ENCODE measurements at places on chromosomes 2 and 18.

- no peak for DNase-seq
Measured at GRCh38 chr2:28310107-28310506, 82.6 kb upstream of the FOSL2 start.

GRCh38 chr2:119338826-119339561 is 27.6 kb downstream of the C2orf76 start:
- DNase-seq, result no peak

GRCh38 chr18:9175115-9175514 is 38.5 kb downstream of the ANKRD12 start:
- no peak for DNase-seq

- no peak for DNase-seq
Measured at GRCh38 chr2:236584521-236585384, 15.1 kb downstream of the ACKR3 start.

- DNase-seq, result no peak
Measured at GRCh38 chr2:143140864-143141661, 11.8 kb downstream of the ARHGAP15 start.

DNA sequence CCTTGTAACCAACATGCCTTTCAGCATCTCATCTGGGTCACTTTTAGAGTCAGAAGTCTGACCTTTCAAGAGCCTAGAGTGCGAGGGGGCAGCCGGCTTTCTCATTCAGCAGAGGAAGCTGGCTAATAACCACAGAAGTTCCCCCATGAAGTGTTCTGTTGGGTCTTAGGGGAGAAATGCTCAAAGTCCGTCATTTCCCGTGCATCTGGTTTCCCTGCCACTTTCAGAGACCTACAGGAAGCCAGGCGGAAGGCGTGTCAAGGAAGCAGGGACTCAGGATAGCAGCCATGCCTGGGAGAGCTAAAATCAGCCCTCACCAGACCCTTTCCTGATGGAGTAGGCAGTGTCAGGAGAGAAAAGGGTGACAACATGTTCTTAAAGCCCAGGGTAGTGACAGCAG is 301.8 kb upstream of the ID2 start:
- no peak for DNase-seq

DNA sequence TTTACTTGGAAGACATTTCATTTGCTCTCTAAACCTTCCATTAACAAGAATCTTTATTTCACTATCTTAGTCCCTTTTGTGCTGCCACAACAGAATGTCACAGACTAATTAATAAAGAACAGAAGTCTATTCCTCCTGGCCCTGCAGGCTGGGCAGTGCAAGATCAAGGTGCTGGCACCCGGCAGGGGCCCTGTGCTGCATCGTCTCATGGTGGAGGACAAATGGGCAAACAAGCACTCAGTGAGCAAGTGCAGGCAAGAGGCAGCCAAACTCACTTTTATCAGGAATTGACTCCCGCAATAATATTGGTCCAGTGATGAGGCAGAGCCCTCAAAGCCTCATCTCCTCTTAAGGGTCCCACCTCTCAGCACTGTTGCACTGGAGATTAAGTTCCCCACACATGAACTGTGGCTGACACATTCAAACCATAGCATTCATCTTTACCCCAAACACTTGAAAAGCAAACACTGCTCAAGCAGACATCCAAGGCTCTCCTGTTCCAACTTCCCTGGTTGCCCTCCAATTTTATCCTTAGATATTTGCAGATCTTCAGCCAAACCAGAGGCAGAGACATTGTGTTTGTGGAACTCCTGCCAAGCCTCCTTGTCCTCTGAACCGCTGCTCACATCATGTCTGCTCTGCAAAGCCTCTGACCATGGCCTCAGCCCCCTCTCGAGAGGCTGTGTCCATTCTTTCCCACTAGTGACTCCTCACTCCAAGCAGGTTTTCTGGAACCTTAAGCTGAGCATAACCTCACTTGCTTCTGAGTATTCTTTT is 404.4 kb upstream of the SOX11 start:
- DNase-seq, result no peak

- DNase-seq, result no peak
Measured at GRCh38 chr18:48771641-48772375, 179.0 kb downstream of the SMAD7 start.

DNA sequence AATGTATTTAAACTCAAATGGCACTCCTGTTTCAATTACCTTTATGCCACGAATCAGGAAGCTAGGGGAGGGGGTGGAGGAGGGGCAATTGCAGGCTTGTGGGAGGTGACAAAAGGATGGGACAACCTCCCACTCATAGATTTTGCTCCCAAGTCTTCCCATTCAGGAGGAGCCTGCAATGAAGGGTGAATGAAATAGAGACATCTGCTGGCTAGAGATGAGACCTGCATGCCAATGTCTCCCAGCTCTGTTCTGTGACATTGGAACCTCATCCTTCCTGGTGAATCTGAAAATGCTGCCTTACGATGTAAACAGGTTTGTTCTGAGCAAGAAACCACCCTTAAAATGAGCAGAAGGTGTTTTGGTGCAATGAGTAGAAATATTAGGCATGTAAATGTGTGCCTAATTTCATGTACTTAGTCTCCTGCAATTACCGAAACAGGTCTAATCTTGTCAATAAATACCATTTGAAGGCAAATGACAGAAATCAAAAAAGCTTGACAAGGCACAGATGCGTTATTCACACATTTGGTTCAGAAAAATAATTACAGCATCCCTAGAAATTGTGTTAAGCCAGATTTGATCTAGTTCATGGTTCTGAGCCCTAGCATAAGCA is 2.7 kb upstream of the PID1 start:
- DNase-seq, result no peak

DNA sequence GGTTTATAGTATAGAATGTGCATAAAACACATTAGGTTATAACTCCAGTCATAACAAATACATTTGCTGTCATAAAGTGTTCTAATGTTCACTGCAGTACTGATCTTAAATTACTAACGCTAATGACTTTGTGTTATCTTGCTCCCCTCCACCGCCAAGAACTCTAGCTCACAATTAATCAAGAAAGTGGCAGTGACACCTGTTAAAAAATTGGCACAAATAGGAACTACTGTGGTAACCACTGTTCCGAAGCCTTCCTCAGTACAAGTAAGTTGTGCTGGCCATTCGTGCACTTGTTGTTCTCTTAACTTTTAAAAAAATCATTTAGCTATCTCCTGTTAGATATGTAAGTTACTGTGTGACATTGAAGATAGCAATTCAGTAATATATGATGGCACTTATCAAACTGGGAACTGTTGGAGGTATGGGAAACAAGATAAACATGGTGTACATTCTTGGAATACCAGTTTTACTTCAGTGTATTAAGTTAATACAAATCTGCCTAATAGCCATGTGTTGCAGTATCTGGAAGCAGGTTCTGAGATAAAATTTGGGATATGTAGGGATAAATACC is 41.2 kb downstream of the TAF4B start:
- no peak for DNase-seq

DNA sequence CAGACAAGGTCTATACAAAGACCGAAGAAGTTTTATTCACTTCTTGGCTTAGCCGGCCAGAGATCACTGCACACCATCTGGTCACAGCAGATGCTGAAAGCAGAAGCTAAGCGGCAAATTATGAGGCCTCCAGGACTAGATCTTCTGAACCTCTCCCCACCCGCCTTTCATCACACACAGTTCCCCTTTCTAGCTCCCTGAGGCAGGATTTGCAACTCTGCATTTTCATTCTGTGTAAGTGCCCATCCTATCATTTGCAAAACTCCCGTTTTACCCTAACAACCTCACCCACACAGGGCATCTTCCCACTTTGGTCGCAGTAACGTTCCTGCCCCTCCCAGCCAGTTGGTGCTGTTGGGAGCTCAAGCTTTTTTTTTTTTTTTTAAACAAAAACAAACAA is 3.1 kb upstream of the MOB1A start:
- no peak for DNase-seq

DNA sequence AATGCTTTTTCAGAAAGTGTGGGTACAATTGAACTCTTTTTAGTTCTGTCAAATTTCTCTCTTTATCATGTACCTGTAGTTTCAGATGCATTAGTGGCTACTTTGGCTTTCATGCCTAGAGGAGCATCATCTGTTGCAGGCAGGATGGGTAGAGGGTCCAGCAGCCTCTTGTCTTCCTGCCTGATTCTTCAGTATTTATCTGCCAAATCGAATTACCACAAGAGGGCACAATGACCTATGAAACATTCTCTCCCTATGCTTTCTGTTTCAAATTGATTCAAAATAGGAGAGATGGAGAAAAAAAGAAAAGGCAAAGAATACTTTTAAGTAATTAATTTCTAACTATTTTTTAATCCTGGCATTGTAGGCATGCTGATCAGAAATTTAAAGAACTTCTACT is 477.2 kb downstream of the TRIB2 start:
- no peak for DNase-seq

GRCh38 chr18:57242285-57242684 is 95.4 kb downstream of the BOD1L2 start:
- no peak for DNase-seq

DNA sequence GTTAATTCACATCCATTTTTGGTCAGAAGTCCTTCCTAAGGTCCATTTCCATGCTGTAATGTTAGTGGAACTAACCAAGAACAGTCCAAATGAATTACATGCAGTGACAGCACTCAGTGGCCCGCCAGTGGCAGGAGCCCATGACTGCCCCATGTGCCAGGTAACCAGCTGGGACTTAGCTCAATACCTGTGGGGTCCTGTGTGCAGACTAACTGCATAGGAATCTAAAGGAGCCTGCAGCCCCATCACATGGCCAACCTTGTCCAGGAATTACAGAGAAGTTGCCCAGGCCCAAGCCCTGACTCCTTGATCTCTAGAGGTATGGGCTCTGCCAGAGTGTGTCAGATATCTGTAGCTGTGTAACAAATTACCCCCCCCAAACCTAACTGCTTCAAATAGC is 35.4 kb upstream of the GPR17 start:
- DNase-seq, result no peak

DNA sequence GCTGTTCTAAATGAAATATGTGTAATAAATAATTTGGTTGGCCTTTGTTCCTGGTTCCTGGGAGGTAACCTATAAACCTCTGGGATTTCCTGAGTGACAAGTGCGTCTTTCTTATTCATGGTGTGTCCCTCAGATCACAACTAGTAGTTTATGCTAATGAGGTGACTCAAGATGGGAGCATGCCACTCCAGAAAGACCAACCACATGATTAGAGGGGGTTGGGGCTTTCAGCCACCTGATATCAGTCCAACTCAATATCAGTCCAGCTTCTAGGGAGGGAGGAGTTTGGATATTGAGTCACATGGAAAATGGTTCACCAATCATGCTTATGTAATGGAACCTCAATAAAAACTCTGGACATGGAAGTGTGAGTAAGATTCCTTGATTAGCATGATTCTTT is 96.6 kb downstream of the QPCT start:
- DNase-seq, result no peak

GRCh38 chr2:226411205-226411604 is 388.4 kb downstream of the IRS1 start:
- DNase-seq, result no peak

- no peak for DNase-seq
Measured at GRCh38 chr2:72173640-72174321, 26.1 kb upstream of the CYP26B1 start.

DNA sequence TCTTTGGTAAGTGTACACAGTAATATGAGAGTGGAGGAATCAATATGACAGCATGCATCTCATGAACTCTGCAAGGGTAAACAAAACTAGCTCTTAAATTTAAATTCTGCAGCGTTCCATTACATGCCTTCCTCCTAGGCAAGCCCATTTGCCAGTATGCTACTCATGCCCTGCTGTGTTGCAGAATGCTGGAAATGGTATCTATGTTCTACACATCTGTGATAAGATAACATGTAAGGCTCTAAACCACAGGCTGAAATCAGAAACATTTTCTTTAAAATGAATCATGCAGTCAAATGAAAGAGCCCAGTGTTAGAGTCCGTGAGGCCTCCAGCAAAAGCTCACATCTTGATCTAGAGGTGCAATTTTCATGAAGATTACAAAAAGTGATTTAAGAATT is 112.8 kb upstream of the FN1 start:
- DNase-seq, result no peak

DNA sequence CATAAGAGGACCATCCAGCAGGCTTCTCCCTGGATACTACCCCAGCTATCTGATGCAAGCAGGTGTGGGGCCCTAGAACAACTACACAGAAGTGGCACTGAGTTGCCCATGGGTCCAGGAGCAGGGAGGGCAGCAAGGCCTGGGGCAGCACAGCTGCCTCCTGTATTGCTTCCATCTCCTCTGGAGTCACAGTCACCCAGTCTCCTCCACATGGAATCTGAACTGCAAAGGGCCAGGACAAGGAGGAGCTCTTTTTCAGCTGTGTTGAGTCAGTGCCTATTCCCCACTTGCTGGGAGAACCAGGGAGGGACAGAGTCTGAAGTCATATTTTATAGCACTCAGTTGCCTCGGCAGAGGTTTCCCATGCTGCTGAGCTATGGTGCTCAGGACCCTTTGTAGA is 67.9 kb upstream of the ALPP start:
- no peak for DNase-seq

- DNase-seq, result no peak
Measured at GRCh38 chr2:6626401-6627012, 239.2 kb downstream of the CMPK2 start.

All from activated CD4-positive, CD25-positive, alpha-beta regulatory T cell (primary cell).